ENCODE measurements at places on chromosomes 1 and 21.

- peak; percentile 96 for DNase-seq
Measured at GRCh38 chr1:44799770-44800584, at the start of gene PLK3. Gene PLK3, plus strand, starts transcription at chr1:44800377. Its CDS starts 87 bp downstream, at chr1:44800464.

DNA sequence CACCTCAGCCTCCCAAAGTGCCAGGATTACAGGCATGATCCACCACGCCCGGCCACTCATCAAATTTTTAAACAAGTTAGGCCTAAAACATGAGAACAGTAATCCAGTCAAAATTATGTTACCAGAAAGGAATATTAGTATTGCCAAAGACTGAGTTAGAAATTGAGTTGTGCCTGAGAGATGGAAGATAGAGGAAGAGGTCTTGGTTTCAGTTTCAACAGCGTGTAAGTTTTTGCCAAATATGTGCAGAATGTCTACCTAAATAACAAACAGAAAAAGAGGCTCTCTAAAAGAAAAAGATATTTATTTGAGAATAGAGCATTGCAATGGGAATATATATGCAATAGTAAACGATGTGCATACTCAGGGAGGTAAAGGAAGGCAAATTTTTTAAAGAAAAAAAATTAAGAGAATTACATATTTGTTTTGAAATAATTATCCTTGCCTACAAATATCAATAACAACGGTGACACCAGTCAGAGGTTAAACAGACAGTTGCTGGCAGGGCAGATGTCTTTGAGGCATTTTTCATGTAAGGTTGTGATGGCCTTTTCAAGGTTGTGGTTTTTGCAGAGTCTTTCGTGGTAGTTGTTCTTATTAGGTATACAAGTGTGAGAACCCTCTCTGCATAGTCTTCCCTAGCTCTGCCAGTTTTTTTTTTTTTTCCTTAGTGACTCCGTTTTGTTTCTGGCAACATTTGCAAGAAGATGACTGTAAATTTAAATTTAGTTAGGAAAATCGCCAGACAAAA lies 2.2 kb upstream of the CD1B start:
- no peak for DNase-seq

DNA sequence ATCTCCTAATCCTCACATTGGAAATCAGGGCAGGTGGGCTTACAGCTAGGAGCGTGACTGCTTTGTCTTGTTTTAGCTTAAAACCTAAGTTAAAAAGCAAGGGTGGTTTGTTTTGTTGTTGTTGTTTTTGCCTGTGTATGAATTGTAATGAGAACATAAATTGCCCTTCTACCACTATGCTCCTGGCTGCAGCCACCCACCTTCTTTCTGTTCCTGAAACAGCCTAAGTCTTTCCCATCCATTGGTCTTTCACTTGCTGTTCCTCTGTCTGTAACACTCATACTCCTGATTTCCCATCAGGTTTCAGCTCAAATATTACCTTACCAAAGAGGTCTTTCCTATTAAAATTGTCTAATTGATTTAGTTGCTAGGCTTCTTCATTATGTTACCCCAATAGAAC lies 604 bp upstream of the TMEM79 start:
- DNase-seq, result no peak

GRCh38 chr1:55836086-55836485 lies 620.9 kb upstream of the USP24 start:
- no peak for DNase-seq

DNA sequence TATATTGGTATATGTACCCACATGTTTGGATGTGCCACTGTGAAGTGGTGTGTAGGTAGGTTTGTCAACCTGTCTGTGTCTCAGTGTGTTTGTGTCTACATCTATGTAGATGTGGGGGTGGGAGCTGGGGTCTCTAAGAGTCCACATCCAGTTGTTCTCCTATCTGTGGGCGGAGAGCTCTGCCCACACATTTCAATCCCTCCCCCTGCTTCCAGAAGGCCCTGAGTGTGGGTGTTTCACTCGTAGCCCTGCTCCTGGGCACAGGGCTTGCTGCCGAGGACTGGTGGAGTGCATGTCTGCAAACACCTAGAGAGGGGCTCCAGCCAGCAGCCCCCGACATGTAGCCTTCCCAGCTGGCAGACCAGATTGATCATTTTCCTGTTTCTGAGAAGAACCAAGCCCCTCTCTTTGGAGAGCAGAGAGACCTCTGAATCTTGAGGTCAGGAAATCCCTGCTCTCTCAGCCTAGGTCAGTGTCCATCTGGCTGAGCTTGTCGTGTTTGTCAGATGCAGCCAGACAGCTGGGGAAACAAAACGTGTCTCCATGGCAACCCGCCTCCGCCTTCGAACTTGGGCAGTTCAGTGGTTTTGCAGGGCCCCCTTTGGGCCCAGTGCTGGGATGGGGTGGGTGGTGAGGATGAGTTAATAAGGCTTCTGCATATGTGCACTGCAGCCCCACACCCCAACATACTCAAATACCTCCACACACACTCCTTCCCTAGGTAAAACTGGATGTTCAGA lies 31.2 kb upstream of the SYNC start:
- peak; percentile 15 for DNase-seq

DNA sequence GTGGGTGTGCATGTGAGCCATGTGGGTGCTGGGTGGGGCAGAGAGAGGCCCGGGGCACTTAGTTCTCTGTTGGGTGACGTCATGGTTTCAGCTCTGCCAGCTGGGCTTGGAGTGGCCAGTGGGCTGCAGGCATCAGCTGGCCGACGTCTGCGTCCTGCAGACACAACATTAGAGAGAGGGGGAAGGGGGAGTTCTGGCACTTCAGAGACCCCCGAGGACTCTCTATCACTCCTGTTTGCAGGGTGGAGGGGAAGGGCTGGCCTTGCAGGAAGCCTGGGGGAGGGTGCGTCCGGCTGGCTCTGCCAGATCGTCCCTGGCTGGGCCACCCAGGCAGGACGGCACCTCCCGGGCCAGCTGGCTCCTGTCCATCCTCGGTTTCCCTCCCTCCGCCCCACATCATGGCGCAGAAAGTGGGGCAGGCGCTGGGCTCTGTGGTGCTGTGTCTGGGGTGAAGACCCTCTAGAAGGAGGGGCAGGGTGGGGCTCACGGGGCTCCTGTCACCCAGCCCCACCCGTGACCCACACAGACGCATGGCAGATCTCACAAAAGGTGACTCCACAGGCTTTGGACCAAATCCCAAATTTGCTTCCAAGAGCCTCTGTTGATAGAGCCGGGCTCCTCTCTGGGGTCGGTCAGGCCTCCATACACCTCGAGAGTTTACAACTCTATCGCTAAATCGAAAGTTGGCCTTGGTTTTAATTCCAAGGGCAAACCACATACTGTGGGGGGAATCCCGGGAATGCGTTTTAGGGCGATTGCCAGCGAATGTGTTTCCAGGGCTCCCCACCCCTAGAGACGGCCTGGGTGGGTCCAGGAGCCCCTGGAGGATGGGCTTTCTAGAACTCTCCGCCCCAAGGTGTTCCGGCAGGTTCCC lies 73.4 kb upstream of the TTC34 start:
- no peak for DNase-seq
